ENCODE measurements at places on chromosomes 2 and 18.
A peak's percentile ranks its signal among the peaks of the same experiment; 100 is the strongest.

DNA sequence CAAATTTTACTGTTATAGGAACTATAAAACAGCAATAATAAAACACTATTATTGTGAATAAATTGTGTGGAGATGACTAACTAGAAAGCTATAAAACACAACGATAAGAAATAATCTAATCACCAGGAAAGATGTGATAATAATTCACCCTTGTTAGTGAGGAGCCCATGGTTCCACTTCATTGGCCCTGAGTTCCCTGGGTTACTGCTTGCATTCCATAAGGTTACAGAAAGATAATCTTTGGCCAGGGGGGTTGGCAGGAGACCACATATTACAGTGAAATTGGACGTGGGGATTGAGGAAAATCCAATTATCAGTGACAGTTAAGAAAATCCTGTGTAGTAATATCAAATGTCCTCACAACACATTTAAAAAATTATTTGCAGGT lies 2.5 kb upstream of the CPO start:
- H3K4me3 ChIP-seq: no peak overlapping the region
- no peaks in the 10 kb centered on the region for H3K36me3 ChIP-seq
- DNase-seq: no peak
- H3K27me3 ChIP-seq: no peaks in the 10 kb centered on the region
- H3K27ac ChIP-seq: no peak overlapping the region

DNA sequence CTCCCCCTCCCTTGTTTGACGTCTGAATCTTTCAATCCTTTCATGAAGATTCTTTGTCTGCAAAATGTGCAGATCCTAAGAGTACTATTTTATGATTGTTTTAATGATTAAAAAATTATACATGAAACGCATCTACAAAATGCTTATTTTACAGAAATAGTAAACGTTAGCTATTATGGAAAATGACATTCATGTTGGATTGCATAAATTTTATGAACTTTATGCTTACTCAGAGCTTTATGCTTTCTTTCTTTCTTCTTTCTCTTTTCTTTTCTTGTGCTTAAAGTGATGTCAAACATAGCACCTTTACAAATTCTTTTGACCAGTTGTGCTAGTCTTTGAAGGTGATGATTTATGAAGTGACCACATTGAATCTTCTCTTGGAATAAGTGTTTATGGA lies 805.4 kb downstream of the ADCYAP1 start:
- no peak for DNase-seq
- H3K36me3 ChIP-seq: no peaks in the 10 kb centered on the region
- H3K4me1 ChIP-seq: no peaks in the 10 kb centered on the region
- no peaks in the 10 kb centered on the region for H3K27me3 ChIP-seq
- H3K4me3 ChIP-seq: no peak overlapping the region
- no peak overlapping the region for H3K27ac ChIP-seq

GRCh38 chr2:20698916-20699613 lies 32.1 kb downstream of the GDF7 start:
- H3K4me1 ChIP-seq: no peaks in the 10 kb centered on the region
- no peaks in the 10 kb centered on the region for H3K27me3 ChIP-seq
- H3K27ac ChIP-seq: no peak overlapping the region
- H3K4me3 ChIP-seq: no peak overlapping the region
- H3K36me3 ChIP-seq: no peaks in the 10 kb centered on the region
- no peak for DNase-seq

- H3K27me3 ChIP-seq: no peaks in the 10 kb centered on the region
- no peak overlapping the region for H3K27ac ChIP-seq
- DNase-seq: no peak
- H3K36me3 ChIP-seq: peaks cover 3% of the 10 kb centered on the region
- peaks cover 32% of the 10 kb centered on the region for H3K4me1 ChIP-seq
Observed at GRCh38 chr2:25324905-25325592, 16.7 kb downstream of the DNMT3A start.

GRCh38 chr2:178256382-178257042 lies 62.2 kb downstream of the OSBPL6 start:
- peaks cover 20% of the 10 kb centered on the region for H3K27me3 ChIP-seq
- H3K27ac ChIP-seq: no peak overlapping the region
- no peaks in the 10 kb centered on the region for H3K4me1 ChIP-seq
- DNase-seq: no peak
- H3K4me3 ChIP-seq: no peak overlapping the region
- no peaks in the 10 kb centered on the region for H3K36me3 ChIP-seq

- H3K27ac ChIP-seq: peak overlapping the region; percentile 95
- DNase-seq: no peak
- H3K36me3 ChIP-seq: peaks cover 12% of the 10 kb centered on the region
- peak overlapping the region; percentile 46 for H3K4me3 ChIP-seq
- peaks cover 32% of the 10 kb centered on the region for H3K4me1 ChIP-seq
Observed at GRCh38 chr2:36797324-36798070, 101.0 kb downstream of the VIT start.

GRCh38 chr2:105313877-105314276 lies 15.7 kb downstream of the TGFBRAP1 start:
- no peak overlapping the region for H3K27ac ChIP-seq
- no peak for DNase-seq
- no peaks in the 10 kb centered on the region for H3K27me3 ChIP-seq
- no peak overlapping the region for H3K4me3 ChIP-seq
- H3K36me3 ChIP-seq: peaks cover 8% of the 10 kb centered on the region

DNA sequence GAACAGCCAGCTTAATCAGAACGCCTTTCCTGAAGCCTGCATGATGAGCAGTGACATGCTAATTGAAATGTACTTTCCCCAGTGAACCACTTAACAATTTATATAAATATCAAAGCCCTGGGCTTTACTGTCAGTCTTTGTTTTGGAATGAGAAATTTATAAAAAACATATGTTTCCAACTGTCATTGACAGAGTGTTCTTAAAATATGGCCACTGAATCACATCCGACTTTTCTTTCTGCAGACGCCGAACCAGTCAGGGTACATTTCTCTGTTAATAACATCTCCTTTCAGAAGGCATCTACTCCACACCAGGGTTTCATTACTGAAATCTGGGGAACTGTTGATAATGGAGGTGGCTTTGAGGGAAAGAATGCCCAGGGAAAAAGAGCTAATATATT lies 343.7 kb downstream of the INSIG2 start:
- H3K4me3 ChIP-seq: no peak overlapping the region
- peaks cover 13% of the 10 kb centered on the region for H3K27me3 ChIP-seq
- H3K27ac ChIP-seq: no peak overlapping the region
- H3K4me1 ChIP-seq: no peaks in the 10 kb centered on the region
- H3K36me3 ChIP-seq: peaks cover 4% of the 10 kb centered on the region
- no peak for DNase-seq

GRCh38 chr2:113116100-113116958 lies 11.1 kb upstream of the IL1RN start:
- no peaks in the 10 kb centered on the region for H3K36me3 ChIP-seq

DNA sequence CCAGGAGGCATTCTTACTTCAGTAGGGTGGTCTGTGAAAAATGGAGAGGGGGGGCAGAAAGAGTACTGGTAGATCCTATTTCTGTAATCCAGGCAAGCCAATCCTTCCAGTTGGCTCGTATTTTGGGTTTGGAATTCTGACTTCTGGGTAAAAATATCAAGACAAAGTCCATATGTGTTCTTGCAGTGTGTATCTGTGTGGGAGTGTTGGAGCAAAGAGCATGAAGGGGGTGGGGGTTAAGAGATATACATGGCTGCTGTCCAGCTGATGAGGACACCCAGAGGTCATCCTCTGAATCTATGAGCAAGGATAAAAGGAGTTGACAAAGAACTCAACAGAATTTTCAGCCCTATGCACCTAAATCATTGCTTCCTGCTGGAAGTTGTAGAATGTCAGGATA lies 375.8 kb upstream of the PIK3C3 start:
- no peaks in the 10 kb centered on the region for H3K4me1 ChIP-seq
- DNase-seq: no peak
- H3K4me3 ChIP-seq: no peak overlapping the region
- no peaks in the 10 kb centered on the region for H3K27me3 ChIP-seq
- H3K27ac ChIP-seq: no peak overlapping the region
- H3K36me3 ChIP-seq: no peaks in the 10 kb centered on the region

DNA sequence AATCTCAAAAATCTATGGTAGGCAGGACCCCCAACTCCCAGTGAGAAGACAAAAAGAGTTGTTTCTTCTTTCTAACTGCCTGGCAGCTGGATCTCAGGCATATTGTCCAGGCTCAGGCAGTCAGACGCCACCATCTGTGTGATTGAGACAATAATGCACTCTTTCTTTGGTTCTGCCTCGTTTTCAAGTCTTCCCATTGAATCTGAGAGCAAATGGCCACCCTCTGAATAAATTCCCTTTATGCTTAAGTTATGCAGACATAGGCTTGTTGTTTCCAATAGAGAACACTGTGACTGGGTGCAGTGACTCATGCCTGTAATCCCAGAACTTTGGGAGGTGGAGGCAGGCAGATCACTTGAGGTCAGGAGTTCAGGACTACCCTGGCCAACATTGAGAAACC lies 15.3 kb upstream of the CD207 start:
- peak overlapping the region; percentile 78 for H3K27ac ChIP-seq
- no peaks in the 10 kb centered on the region for H3K27me3 ChIP-seq
- DNase-seq: no peak
- H3K36me3 ChIP-seq: no peaks in the 10 kb centered on the region
- peaks cover 11% of the 10 kb centered on the region for H3K4me1 ChIP-seq

DNA sequence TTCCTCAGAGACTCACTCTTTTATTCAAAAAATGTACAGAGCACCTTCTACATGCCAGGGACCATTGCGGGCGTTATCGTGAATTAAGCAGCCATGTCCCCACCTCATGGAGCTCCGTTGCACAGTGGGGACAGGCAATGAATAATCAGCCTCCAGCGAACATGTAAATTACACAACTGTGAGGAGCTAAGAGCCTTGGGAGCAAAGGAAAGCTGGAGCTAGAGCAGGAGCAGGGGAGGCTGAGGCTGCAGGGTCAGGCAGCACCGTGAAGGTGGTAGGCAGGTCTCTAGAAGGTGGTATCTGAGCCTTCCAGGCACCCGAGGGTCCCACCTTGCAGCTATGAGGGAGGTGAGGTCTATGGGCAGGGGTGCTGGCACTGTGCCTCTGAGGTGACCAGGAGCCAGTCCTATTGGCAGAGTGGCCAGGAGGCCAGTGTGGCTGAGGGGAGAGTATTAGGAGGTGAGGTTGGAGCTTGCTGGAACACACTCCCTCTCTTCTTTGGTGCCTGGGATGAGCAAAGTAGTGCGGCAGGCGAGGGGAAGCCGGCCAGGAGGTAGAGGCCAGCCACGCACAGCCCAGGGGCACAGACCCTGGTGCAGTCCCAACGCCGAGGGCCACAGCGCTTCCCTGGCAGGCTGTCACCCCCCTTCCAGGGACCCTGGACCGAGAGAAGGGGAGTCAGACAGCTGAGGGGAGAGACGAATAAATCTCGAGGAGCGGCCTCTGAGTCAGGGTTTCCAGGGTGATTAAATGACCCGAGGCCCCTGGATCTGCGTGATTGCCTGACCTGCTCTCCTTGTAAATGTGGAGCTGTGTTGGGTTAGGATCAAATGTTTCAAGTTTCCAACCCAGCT lies 167.3 kb downstream of the SEPTIN10 start:
- H3K36me3 ChIP-seq: no peaks in the 10 kb centered on the region
- no peak overlapping the region for H3K4me3 ChIP-seq
- peaks cover 13% of the 10 kb centered on the region for H3K27me3 ChIP-seq
- no peak for DNase-seq

GRCh38 chr2:153195342-153195741 lies 283.2 kb downstream of the RPRM start:
- H3K4me1 ChIP-seq: no peaks in the 10 kb centered on the region
- no peak overlapping the region for H3K4me3 ChIP-seq
- no peak overlapping the region for H3K27ac ChIP-seq
- no peak for DNase-seq

GRCh38 chr2:234463626-234464290 lies 33.1 kb downstream of the ARL4C start:
- H3K27me3 ChIP-seq: no peaks in the 10 kb centered on the region
- peak; percentile 67 for DNase-seq
- peaks cover 63% of the 10 kb centered on the region for H3K4me1 ChIP-seq
- H3K36me3 ChIP-seq: peaks cover 9% of the 10 kb centered on the region
- H3K4me3 ChIP-seq: peak overlapping the region; percentile 78
- peak overlapping the region; percentile 97 for H3K27ac ChIP-seq

DNA sequence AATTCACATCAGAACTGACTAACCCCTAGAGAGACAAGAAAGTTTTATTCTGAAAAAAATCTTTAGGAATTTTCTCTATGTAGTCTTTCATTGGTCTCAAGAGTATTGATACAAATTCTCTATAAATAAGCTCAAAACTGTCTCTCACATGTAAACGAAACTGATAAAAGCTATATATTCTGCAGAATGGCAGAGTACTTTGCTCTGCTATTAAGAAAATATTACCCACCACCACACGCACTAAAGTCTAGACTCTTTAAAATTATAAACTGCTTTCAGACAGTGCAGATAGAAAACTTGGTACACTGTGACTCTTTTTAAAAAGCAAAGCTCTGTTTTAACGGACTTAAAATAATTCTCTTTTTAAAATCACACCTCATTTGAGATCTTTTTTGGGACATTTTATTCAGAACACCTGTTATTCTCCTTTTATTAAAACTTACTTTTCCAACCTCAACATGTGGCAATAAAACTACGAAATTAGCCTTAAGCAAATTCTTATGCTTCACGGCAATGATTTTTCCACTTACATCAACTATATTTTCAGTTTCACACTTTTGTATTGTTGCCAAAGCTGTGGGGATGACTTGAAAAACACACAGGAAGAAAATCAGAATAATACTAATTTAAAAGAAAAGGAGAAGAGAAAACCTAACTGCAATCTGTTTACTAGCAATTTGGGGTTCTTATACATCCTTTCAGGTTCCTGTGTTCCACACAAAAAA lies 58.0 kb downstream of the CCDC88A start:
- H3K4me1 ChIP-seq: no peaks in the 10 kb centered on the region
- no peak for DNase-seq
- H3K27ac ChIP-seq: no peak overlapping the region
- H3K36me3 ChIP-seq: no peaks in the 10 kb centered on the region
- H3K27me3 ChIP-seq: no peaks in the 10 kb centered on the region

DNA sequence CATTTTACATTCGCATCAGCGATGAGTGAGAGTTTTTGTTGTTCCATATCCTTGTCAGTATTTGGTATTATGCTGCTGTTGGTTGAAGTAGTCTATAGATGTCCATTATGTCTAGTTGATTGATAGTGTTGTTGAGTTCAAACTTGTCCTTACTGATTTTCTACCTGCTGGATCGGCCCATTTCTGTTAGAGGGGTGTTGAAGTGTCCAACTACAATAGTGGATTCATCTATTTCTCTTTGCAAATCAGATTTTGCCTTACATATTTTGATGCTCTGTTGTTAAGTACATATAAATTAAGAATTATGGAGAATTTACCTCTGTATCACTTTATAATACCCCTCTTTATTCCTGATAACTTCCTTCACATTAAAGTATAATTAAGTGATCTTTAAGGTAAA lies 8.7 kb downstream of the SPOPL start:
- no peak overlapping the region for H3K27ac ChIP-seq
- peaks cover 24% of the 10 kb centered on the region for H3K4me1 ChIP-seq
- H3K4me3 ChIP-seq: no peak overlapping the region
- no peaks in the 10 kb centered on the region for H3K27me3 ChIP-seq
- peaks cover 2% of the 10 kb centered on the region for H3K36me3 ChIP-seq
- no peak for DNase-seq

- no peak for DNase-seq
- no peaks in the 10 kb centered on the region for H3K27me3 ChIP-seq
- no peak overlapping the region for H3K27ac ChIP-seq
- H3K4me3 ChIP-seq: no peak overlapping the region
- no peaks in the 10 kb centered on the region for H3K4me1 ChIP-seq
Observed at GRCh38 chr2:204670124-204670523, 124.8 kb downstream of the PARD3B start.
